Osteoblast (primary cell): ENCODE measurements at places on chromosomes 16 and 17.

DNA sequence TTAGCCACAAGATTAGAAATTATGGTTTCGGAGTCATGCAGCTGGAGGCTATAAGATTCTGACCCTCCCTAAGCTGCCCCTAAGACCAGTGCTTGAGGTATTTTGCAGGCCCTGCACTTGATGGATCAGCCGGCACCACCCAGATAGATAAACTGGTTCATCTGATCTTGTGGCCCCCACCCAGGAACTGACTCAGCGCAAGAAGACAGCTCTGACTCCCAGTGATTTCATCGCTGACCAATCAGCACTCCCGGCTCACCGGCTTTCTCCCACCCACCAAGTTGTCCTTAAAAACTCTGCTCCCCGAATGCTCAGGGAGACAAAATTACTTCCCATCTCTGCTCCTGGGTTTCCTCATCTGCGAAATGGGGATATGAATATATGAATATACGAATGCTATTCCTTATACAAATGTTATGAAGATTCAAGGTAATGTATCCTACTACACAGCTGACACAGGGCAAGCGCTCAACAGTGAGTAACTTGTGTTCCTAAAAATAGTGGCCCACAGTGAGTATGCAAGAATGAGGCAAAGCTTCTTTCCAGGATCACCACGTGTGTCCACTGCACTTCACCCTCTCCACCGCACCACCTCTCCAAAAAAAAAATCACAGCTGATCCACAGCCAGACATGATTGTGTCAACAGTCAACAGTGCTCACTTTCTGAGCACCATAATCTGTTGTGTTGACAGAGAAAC lies 33.3 kb upstream of the C16orf82 start:
- DNase-seq: no peak

GRCh38 chr17:46768540-46768870 lies 50.0 kb downstream of the WNT3 start:
- no peak for DNase-seq

DNA sequence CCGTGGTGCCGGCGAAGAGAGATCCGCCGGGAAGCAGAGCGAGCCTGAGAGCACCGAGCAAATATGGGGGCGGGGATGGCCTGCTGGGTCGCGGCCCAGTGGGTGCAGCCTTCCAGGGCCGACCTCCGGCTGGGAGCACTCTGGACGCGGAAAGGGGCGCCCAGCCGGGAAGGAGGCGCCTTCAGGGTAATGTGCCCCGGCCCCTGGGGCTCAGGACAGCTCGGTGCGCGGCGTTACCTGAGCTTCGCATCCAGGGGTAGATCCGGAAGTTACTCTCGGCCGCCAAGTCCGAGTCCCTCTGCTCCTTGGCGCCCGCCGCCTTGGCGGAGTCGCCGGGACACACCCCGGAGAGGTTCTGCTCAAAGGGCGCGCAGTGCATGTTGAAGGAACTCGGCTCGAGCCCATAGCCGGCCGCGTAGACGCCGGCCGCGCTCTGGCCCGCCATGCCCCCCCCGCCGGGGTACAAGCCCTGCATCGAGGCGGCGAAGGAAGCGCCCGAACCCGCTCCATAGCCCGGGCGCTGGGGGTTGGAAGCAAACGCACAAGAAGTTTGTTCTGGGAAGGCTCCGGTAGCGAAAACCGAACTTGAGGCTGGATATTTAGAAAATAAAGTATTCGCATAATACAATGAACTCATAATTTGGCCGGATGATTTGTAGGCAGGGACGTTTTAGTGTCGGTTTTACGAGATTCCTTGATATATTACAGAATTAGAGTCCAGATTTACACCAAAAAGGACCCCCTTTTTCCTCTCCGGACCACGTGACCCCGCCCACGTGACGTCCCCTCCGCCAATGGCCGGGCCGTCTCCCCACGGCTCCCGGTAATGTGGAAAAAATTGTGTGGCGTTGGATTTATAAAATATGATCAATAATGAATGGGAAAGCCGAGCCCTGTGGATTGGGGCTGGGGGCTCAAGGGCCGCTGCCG lies at the start of gene HOXB7:
Gene HOXB7, minus strand, starts transcription at position 736 of the 930 bp plus-strand sequence. Its CDS starts 99 bp downstream, at position 637.
- no peak for DNase-seq

GRCh38 chr17:42879596-42879985 lies 21.0 kb upstream of the G6PC1 start:
- peak; percentile 85 for DNase-seq

DNA sequence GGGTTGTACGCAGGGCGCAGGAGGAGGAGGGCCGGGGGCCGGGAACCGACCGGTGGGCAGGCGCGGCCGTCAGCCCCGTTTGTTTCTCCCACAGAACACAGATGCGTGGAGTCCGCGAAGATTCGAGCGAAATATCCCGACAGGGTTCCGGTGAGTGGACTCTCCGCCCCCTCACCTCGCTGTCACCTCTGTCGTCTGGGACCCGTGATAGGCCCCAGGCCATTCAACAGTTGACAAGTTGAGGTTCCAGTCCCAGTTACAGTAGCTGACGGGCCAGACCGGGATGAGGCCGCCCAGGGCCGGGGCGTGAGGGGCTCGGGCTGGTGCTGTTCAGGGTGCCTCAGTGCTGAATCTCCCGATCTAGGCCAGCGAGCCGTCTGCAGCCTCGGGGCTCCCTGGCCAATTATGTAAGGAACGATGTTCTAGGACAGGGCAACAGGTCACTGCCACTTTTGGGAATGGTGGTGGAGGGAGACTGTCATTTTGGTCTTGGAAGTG lies 628 bp downstream of the GABARAPL2 start:
- DNase-seq: peak; percentile 80

DNA sequence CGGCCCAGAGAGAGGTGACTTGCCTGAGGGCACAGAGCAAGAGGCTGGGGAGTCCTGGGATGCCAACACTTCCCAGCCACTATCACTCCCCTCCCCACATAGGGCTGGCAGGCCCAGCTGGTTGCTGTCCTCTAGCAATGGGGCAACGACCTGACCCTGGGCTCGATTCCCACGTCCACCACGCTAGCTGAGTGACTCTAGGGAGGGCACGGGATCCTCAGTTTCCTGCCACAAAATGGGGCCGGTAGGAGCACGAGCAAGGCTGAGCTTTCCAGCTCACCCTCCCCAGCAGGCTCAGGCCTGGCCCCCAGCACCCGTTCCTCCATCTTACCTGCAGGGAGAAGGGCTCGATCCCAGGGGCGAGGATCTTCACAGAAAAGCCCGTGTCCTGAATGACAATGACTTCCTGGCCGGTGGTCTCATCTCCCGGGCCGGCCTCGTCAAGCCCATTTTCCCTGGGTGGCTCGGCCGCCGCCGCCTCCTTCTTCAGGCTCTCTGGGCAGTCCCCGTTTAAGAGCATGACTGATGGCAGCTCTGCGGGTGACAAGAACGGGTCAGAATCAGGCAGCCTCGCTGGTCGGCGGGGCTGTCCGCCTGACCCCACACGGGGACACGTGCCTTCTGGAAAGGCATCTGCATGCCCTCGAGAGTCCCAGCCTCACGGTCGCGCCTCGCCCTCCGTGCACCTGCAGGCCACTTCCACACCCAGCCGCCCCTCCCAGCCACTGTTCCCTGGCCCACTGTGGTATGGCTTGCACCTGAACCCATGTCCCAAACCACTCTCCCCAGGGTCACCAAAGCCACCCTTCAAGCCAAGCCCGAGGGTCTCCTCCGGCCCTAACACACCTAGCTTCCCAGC lies 7.3 kb downstream of the CLUH start:
- DNase-seq: peak; percentile 56

DNA sequence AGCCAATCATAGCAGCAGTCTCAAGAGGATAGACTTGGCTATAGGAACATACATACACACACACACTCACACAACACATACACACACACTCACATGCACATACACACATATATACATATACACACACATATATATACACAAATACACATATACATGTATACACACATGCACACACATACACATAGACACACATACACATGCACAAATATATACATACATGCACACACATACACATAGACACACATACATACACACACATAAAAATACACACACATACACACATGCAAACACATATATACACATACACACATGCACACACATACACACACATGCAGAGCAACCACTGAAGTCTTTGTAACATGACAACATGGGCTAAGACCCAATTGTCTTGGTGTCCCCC lies 19.7 kb downstream of the CBLN1 start:
- DNase-seq: no peak

GRCh38 chr17:63644846-63645245 lies 22.6 kb downstream of the MAP3K3 start:
- DNase-seq: no peak

DNA sequence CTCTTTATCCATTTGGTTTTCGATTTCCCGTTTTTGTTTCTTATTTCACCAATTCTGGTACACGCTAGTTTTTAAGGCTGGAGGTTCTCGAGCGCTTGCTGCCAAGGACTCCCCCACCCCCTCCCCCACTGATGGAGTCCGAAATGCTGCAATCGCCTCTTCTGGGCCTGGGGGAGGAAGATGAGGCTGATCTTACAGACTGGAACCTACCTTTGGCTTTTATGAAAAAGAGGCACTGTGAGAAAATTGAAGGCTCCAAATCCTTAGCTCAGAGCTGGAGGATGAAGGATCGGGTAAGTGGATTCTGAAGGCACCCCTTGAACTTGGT lies 825 bp downstream of the RPTOR start:
- DNase-seq: no peak
